ENCODE measurements at places on chromosomes 3 and 15. TPM values are rescaled to one million over a fixed set of nuclear protein-coding genes. Genes with fewer than 3 reads are reported as not detected.

The CCR9 gene
- not detected for polyA plus RNA-seq

The TMC3 gene
- not detected for polyA plus RNA-seq

The LRRIQ4 gene
- polyA plus RNA-seq: not detected

GRCh38 chr3:159632851-159633250 lies 355.8 kb upstream of the IL12A start:
- no peak overlapping the region for H3K4me3 ChIP-seq
- H3K27me3 ChIP-seq: no peaks in the 10 kb centered on the region
- no peak for DNase-seq
- H3K27ac ChIP-seq: no peak overlapping the region
- peaks cover 22% of the 10 kb centered on the region for H3K4me1 ChIP-seq

- no peak overlapping the region for H3K4me3 ChIP-seq
- no peaks in the 10 kb centered on the region for H3K27me3 ChIP-seq
- H3K4me1 ChIP-seq: no peaks in the 10 kb centered on the region
- H3K27ac ChIP-seq: no peak overlapping the region
- no peak for DNase-seq
Observed at GRCh38 chr3:166405896-166406295, 568.7 kb upstream of the BCHE start.

The PIGZ gene
- polyA plus RNA-seq: 1.5 TPM

GRCh38 chr15:41148065-41148464 lies 32.0 kb upstream of the INO80 start:
- DNase-seq: no peak
- peaks cover 18% of the 10 kb centered on the region for H3K4me1 ChIP-seq
- no peak overlapping the region for H3K4me3 ChIP-seq
- no peaks in the 10 kb centered on the region for H3K27me3 ChIP-seq
- H3K27ac ChIP-seq: no peak overlapping the region

GRCh38 chr3:19543212-19543841 lies 390.7 kb downstream of the EFHB start:
- no peak overlapping the region for H3K27ac ChIP-seq
- H3K4me1 ChIP-seq: no peaks in the 10 kb centered on the region
- no peak for DNase-seq
- no peaks in the 10 kb centered on the region for H3K36me3 ChIP-seq
- no peaks in the 10 kb centered on the region for H3K27me3 ChIP-seq

DNA sequence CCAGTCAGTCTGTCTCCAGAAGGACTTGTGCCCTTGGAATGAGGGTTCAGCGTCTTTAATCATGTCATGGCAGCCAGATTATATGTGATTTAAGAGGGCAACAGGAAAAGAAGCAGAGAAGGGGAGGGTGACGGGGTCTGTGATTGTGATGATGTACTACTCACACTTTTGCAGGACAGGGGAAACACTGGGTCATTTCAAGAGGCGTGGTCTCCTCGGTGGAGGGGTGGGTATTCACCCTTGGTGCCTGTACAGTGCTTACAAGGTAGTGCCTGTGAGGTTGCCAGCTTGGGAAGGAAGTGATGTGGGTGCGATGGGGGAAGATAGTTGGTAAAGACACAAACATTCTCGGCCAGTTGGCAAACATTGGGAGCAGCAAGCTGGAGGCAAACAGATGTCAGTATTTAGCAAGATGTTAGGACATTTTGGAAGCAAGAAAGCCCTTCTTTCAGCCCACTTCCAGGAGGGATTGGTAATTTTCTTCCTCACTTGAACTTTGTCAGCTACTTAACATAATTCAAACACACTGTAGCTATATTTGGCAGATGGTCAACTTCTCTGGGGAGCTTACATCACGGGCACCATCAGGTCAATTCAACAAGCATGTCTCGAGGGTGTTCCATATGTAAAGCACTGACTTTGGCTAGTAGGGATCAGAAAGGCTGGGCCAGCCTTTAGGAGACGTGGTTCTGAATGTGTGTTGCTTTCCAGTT lies 71.4 kb upstream of the ROPN1 start:
- no peaks in the 10 kb centered on the region for H3K4me1 ChIP-seq
- peaks cover 20% of the 10 kb centered on the region for H3K27me3 ChIP-seq
- no peaks in the 10 kb centered on the region for H3K36me3 ChIP-seq
- DNase-seq: no peak

- H3K27ac ChIP-seq: no peak overlapping the region
- no peak for DNase-seq
- H3K27me3 ChIP-seq: no peaks in the 10 kb centered on the region
- H3K4me1 ChIP-seq: peaks cover 13% of the 10 kb centered on the region
- no peak overlapping the region for H3K4me3 ChIP-seq
- no peaks in the 10 kb centered on the region for H3K36me3 ChIP-seq
Observed at GRCh38 chr3:10090179-10090578, 17.9 kb downstream of the FANCD2OS start.

The A4GNT gene
- polyA plus RNA-seq: not detected

The TTC14 gene
- polyA plus RNA-seq: 9.0 TPM

DNA sequence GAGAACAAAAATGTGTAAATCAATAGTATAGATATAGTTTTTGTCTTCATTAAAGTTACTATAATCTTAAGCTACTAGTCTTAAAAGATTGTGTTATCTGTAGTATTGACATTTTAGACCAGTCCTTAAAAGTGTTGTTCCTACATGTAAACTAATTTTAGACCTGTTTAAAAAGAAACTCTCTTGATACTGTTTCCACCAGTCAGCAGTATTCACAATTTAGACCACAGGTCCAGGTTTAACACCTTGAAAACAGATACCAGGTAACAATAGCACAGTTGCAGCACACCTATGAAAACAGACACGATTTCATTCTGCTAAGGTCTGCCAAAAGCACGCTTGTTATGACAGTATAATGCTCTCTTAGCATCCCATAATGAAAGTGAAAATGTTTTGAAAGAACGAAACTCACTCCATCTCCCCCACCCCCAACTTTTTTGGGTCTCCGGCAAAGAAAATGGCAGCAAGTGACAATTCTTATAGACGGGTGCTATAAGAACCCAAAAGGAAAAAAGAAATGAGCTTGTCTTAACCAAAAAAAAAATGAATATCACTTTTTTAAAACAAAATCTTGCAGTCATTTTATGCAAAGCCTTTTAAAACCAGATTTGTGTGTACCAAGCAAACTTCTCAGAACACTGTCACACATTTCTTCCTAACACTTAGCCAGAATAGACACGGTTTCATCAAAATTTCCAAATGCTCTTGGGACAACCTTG lies 1.6 kb downstream of the EIF4E3 start:
- peaks cover 13% of the 10 kb centered on the region for H3K27me3 ChIP-seq
- DNase-seq: no peak
- H3K27ac ChIP-seq: no peak overlapping the region
- H3K36me3 ChIP-seq: no peaks in the 10 kb centered on the region

DNA sequence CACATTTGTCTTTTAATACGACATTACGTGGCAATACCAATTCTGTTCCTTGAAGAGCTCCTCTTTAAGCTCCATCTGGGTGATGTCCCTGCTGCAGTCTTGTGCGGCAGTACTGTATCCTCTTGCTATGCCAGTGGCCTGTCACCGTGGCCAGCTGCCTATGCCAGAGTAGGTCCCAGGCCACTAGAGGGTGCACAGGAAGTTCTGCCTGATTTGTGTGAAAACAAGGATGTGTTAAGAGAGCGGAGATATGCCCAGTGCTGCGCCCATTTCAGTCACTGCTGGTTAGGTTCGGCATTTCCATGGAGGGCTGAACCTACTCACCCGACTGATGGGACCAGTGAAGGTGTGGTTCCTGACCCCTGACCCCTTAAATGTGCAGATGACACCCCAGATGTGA lies 25.2 kb downstream of the NIPA1 start:
- DNase-seq: no peak
- H3K4me1 ChIP-seq: no peaks in the 10 kb centered on the region
- no peak overlapping the region for H3K4me3 ChIP-seq
- H3K27ac ChIP-seq: no peak overlapping the region
- no peaks in the 10 kb centered on the region for H3K27me3 ChIP-seq
- H3K36me3 ChIP-seq: no peaks in the 10 kb centered on the region

The C3orf85 gene
- not detected for polyA plus RNA-seq

DNA sequence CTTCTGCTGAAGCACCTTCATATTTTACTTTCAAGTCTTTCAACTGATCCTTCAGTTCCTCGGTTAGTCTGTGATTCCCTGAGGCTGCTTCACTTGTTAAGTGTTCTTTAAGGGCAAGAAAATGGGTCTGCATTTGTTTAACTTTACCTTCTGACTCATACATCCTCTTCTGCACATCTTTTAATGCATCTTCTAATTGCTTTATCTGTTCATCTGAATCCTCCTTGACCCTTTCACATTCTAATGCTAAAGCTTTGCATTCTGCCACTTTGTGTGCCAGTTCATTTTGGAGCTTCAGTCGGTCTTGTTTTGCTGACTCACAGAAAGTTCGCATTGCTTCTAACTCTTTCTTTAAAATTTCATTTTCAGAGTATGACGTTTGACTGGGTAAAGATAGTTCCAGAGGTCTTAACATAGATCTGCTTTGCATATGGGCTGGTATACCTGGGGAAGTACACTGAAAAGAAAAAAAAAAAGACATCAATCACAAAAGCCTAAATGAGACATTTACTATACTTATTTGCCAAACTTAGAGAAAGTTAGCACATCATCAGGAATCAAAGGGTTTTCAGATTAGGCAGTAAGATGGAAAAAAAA lies 94.3 kb downstream of the UACA start:
- H3K4me3 ChIP-seq: no peak overlapping the region
- peaks cover 7% of the 10 kb centered on the region for H3K36me3 ChIP-seq
- no peak for DNase-seq
- H3K27ac ChIP-seq: no peak overlapping the region
- no peaks in the 10 kb centered on the region for H3K27me3 ChIP-seq
- H3K4me1 ChIP-seq: no peaks in the 10 kb centered on the region

- no peak for DNase-seq
- H3K36me3 ChIP-seq: no peaks in the 10 kb centered on the region
- H3K27me3 ChIP-seq: no peaks in the 10 kb centered on the region
- no peak overlapping the region for H3K4me3 ChIP-seq
Observed at GRCh38 chr15:68618394-68618793, 39.6 kb downstream of the CORO2B start.

The CGNL1 gene
- 0.07 TPM for polyA plus RNA-seq

The CCR2 gene
- polyA plus RNA-seq: 0.02 TPM

The CYP8B1 gene
- not detected for polyA plus RNA-seq

The NR1I2 gene
- not detected for polyA plus RNA-seq

The IL20RB gene
- polyA plus RNA-seq: 192 TPM

The RETNLB gene
- not detected for polyA plus RNA-seq

DNA sequence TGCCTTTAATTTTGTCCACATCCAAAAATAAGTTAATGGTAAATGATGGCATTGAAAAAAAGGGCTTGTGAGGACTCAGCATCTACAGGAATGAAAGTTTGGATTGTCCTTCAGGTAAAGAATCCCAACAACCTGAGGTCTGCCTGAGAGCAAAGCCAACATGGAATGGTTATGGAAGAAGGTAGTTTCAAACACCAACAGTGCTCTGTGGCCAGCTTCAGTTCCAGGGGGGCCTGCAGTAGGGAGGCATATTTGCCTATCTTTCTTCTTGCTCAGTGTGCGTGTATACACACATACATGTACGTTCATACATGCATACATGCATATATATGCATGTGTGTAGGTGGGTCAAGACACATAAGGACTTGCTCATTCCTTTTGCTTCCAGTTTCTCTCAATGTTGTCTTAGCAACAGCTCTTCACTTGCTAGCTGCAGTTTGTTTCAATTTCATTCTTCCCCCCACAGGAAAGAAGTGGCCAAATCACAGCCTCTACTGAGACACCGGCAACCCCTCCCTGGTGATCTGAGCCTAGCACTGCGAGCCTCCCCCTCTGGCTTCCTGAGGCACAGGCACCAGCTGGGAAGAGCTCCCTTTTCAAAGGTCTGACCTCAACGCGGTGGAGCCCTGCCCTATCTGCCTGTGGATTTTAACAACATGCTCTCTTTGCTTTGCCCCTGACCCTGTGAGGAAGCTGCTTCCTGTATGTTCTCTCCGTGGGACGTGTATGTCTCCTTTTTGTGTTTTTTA lies 146.2 kb downstream of the KLF13 start:
- no peak overlapping the region for H3K4me3 ChIP-seq
- no peaks in the 10 kb centered on the region for H3K36me3 ChIP-seq
- DNase-seq: no peak

DNA sequence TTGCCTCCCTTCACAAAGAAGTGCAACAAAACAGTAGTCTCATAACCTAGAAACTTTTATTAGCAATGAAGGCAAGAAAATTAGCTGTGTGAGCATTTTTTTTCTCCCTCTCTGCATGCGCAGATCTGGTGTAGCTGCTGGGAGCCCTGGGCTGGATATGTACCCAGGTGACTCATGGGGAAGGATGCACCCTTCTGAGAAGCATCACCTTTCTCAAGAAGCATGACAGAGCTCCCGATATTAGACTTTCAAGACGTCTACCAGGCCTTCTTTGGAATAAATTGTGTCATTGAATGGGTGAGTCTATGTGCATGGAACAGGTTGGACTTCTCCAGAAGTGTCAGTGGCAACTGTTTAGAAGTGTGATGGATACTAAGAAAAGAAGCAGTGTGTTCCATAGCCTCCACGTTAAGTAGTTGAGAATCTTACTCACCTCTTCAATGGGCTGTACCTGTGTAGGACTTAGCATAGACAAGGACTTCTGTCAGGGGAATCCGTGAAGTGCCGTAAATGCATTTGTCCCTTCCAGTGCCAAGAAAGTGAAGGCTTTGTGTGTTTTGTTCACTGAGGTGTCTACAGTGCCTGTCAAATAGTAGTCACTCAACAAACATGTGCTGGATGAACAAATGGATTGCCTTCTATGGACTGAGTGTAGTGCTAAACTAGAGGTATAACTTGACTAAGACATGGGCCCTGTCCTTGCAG lies 47.7 kb upstream of the RASGRP1 start:
- peaks cover 10% of the 10 kb centered on the region for H3K4me1 ChIP-seq
- H3K36me3 ChIP-seq: no peaks in the 10 kb centered on the region
- no peak overlapping the region for H3K4me3 ChIP-seq

The CCR4 gene
- not detected for polyA plus RNA-seq

DNA sequence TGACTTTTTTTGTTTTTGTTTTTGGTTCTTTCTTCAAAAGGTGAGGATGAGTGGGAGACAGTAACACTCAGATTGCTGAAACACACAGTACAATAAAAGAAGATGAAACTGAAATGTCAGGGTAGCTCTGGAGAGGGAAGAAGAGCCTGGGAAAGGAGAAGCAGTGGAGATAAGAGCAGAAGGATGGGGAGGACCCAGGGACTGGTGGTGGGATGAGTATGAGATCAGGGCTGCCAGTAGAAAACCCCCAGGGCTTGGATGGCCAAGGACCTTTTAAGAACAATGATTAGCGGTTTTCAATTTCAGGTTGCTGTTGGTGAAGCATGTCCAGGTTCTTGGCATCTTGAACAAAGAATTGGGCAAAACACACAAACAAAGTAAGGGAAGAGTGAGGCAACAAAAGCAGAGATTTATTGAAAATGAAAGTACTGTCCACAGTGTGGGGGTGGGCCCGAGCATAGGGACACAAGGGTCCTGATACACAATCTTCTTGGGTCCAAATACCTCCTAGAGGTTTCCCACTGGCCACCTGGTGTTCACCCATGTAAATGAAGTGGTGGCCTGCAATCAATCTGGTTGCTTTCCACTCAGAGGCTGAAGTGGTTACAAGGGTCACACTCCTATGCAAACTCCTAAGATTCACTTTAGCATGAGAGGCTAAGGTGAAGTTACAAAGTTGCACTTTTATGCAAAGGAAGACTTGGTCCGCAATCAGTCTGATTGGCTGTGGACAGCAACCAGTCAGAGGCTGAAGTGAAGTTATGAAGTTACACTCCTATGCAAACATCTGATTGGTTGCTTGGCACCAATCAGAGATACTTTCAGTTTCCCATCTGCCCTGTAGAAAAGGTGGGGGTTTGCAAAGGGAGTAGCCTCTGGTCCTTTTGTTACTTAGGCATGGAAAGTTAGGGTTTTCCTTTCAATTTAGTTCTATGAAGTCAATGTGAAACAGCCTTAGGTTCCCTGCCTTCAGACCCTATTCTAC lies 26.1 kb upstream of the MFSD1 start:
- no peak overlapping the region for H3K27ac ChIP-seq
- H3K36me3 ChIP-seq: no peaks in the 10 kb centered on the region
- no peak for DNase-seq
- no peaks in the 10 kb centered on the region for H3K27me3 ChIP-seq

The PYGO1 gene
- polyA plus RNA-seq: 2.0 TPM

The EPHA6 gene
- not detected for polyA plus RNA-seq
